Thoracic aorta (tissue), 2 donors: ENCODE measurements at places on chromosomes 5 and 9. TPM values are rescaled to one million over a fixed set of nuclear protein-coding genes. Genes with fewer than 3 reads are reported as not detected.

Gene GNAQ
- 46.0 TPM for total RNA-seq

GRCh38 chr5:139574641-139575312 is 13.6 kb downstream of the UBE2D2 start:
- no peak for DNase-seq

Gene POU5F2
- 4.6 TPM for total RNA-seq

GRCh38 chr5:40346901-40347300 is 332.8 kb upstream of the PTGER4 start:
- no peak for DNase-seq

- DNase-seq: no peak
These were observed 364 bp downstream of the RPS6 start for GRCh38 chr9:19379697-19380046.

Gene CCL27
- total RNA-seq: not detected

DNA sequence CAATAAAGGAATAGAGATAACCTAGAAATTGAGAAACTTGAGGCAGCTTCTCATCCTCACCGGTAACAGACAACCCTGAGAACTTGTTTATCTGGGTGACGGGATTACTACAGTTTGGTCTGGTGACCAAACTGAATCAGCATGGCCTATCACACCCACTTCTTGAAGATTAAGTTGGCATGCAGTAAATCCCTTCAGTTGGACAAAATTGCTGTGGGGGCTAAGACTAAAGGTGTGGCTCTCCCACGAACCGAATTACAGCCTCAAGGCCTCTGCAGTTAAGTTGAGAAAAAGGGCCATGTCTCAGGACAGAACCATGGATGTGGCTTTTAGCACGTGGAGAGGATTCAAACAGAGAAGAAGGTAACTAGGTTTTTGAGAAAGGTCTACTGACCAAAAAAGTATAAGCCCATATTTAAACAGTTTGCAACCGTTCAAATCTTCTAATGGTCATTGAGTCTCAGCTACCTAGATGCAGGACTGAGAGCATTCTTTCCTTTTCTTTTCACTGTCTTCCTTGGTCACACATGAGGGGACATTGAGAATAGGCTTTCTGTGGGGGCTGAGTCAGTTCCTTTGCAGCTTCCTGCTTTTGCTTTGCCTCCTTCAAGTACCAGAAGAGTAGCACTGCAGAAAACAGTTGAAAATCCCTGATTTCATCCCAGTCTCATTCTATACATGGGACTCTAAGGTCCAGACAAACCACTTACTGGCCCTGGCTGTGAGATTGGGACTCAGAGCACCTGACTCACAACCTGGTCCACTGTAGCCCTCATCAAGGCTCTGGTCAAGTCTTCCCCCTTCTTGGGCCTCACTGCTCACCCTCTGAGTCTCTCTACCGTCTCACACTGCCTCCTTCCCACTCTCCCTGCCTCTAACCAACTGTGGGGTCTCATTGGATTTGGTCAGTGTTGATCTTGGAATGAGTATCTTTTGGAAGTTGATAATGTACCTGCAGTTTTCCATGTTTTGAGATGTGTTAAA is 30.9 kb downstream of the PDE6A start:
- DNase-seq: no peak

Gene CETN3
- 10.1 TPM for total RNA-seq

DNA sequence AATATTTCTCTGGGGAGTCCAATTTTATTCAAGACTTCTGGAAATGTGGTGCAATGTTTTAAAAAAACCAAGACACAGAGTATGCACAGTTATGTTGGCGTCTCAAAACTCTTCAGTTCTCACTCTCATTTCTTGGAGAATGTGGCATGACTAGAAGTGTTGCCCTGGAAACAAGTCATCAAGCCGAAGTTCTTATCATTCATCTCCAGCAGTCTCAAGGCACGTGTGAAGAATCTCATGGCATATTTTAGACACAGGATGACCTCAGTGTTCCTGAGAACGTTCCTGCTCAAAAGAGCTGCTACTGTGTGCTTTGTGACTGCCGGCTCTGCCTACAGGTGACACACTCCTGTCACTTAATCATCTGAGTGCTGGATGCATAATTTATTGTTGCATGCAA is 147.4 kb upstream of the IRX4 start:
- no peak for DNase-seq

Gene EMB
- 23.1 TPM for total RNA-seq

DNA sequence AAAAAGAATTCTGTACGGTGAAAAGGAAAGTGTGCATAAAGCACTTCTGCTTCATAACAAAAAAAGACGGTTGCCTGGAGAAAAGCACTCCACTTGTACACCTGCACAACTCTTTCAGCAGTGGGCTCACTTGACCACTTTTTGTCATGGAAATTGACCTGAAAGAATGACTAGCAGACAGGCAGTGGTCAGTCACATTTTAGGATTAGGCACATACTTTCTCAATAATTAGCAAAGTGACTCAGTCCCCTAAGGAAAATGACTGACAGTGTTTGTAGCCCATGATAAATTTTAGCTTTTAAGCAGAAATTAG is 169.3 kb downstream of the FANCC start:
- no peak for DNase-seq

Gene MARCHF11
- total RNA-seq: not detected

DNA sequence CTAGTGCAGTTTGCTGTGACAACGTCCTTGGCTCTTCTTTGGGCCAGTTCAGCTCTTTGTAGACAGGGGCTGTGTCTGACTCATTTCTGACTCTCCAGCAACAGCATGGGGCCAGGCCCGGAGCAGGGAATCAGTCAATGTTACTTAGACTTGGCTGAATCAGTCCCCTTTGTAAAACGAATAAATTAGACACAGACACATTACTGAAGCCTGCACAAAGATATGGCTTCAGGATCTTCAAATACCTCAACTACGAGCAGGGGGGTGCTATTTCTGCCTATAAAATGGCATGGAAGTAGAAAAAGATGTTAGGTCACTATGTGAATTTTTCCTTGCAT is 204.7 kb downstream of the TTLL11 start:
- no peak for DNase-seq

DNA sequence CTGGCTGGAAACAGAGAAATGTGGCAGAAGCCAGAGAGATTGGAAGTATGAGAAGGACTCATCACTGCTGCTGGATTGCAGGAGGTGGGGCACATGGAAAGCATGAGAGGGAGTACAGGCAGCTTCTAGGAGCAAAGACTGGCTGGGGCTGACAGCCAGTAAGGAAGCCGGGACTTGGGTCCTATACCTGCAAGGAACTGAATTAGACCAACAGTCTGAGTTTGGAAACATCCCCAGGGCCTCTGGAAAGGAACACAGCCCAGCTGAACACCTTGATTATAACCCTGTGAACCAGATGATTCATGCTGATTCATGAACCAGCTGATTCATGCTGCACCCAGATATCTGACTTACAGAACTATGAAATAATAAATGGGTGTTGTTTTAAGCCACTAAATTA is 93.4 kb downstream of the OSTF1 start:
- DNase-seq: no peak

DNA sequence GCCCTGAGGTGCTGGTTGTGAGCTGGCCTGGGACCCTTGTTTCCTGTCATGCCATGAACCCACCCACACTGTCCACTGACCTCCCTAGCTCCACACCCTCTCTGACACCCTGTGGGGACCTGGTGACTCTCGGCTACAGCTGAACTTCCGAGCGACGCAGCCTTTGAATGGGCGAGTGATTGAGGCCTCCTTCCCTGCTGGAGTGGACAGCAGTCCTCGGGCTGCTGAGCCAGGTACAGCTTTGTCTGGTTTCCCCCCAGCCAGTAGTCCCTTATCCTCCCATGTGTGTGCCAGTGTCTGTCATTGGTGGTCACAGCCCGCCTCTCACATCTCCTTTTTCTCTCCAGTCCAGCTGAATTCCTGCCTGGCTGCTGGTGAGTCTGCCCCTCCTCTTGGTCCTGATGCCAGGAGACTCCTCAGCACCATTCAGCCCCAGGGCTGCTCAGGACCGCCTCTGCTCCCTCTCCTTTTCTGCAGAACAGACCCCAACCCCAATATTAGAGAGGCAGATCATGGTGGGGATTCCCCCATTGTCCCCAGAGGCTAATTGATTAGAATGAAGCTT is 6.1 kb downstream of the CA9 start:
- DNase-seq: no peak

Gene TRIM7
- total RNA-seq: 11.4 TPM

DNA sequence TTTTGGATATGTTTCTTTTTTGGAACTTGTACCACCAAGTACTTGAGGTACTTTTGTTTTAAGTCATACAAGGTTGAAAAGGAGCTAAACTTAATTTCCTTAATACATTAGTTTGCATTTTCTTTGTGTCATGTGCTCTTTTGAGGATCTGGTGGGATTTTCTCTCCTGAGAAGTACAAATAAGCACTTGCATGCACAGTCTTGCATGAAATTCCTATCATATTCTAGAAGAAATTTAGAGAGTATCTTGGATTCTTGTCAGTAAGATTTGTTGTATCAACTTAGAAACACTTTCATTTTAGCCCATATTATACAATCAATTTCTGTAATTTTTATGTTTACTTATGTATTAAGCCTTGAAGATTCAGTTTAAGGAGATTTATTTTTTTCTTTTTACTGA is 64.9 kb downstream of the CCNH start:
- no peak for DNase-seq

Gene EGFLAM
- 10.7 TPM for total RNA-seq

Gene GADD45G
- total RNA-seq: 19.3 TPM

DNA sequence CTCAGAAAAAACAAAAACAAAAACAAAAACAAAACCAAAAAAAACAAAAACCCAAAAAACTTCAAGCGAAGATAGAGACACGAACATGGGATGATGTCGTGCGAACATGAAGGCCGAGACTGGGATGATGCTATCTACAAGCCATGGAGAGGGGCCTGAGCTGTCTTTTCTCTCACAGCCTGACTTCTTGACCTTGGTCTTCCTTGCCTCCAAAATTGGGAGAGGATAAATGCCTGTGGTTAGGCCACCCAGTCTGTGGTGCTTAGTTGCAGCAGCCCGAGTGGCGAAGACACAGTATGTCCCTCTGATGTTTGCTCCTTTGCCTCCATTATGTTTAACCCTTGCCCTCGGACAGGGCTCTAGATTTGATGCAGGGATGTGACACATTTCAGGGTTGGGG is 130.4 kb upstream of the BASP1 start:
- no peak for DNase-seq

- no peak for DNase-seq
These were observed 483.2 kb downstream of the CDH10 start for GRCh38 chr5:24161559-24161958.

DNA sequence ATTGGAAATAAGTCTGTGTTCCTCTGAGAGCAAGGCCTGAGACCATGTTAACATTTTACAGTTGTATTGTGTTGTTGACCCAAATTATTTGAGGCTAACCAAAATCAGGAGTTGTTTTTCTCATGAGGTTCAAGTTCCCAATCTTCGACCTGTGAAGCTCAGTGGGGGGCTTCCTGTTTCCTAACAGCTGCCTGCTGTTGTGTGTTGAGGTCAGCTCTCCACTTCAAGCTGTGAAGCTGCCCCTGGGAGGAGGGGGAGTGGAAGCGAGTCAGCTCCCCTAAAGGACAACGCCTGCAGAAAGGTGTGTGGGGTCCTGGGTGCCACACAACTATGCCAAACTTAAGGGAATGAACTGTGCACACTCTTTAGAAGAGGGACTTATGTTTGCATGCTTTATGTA is 295.5 kb downstream of the IRX1 start:
- DNase-seq: no peak

GRCh38 chr5:42587096-42587723 is 164.0 kb downstream of the GHR start:
- no peak for DNase-seq

DNA sequence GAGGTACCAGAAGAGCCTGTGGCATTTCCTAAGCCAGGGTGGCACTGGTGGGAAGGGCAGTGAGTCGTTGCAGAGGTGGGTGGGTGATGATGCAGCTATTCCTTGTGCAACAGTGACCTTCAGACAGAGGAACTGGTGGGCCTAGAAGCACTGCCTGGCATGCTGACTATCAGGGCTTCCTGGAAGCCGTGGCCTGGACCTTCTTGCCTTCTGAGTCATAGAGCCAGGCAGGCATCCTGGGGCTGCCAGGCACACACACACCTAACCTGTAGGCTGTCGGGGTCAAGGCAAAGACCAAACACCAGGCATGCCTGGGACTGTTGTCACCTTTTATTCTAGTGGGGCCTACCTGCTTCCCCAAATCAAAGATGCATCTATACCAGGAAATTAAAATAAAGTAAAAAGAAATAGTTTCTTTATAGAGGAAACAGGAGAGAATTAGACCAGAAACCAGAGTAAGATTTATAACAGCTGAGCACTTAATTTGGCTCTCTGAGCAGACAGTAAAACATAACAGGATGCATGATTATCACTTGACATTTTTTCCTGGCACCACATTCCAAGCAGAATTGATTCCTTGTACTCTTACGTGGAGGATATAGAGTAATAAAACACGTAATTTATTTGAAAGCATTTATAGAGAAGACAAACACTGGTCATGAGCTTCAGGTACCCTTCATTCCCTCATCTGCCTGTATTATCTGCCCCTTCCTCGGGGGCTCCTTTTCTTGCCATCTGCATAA is 25.1 kb downstream of the NANS start:
- no peak for DNase-seq

GRCh38 chr9:121711281-121711680 is 59.8 kb downstream of the DAB2IP start:
- no peak for DNase-seq

Gene MRPL50
- 16.3 TPM for total RNA-seq

GRCh38 chr9:93465855-93466254 is 12.5 kb upstream of the FAM120AOS start:
- DNase-seq: no peak

Gene RALGPS1
- total RNA-seq: 18.5 TPM

DNA sequence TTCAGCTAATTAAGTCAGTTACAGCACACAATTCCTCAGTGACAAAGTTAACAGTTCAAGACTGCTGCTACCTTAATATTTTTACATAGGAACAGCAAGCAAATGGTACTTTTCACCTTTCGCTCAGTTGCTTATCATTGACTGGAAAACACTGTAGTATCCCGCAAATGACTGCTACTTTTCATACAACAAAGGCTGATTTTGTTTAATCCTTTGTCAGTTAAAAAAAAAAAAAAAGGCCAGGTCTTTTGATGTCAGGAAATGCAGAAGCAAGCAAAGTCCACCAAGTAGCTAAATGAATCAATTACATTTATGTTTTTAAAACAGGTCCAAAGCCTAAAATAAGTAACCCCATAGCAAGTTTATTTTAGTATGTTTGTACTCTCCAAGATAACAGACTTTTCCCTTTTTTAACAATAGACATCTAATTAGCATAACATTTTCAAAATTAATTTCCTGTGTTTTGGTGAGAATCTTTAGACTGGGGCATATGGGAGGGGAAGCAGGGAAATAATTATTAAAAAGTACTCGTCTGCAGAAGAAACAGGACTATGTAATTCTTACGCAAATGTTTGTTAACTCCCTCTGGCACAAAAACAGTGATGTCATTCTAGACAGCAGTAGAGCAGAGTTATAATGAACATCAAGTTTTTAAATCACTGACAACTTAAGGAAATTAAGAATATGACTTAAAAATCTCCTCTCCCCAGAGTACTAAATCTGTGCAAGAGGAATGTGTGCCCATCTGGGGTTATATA is 9.6 kb downstream of the PFDN1 start:
- DNase-seq: no peak

Gene BHMT
- total RNA-seq: 0.41 TPM

GRCh38 chr5:173451031-173451430 is 122.8 kb upstream of the STC2 start:
- no peak for DNase-seq

Gene GPR107
- 47.5 TPM for total RNA-seq

GRCh38 chr9:76534026-76534425 is 75.0 kb downstream of the GCNT1 start:
- no peak for DNase-seq

- no peak for DNase-seq
These were observed 1.4 kb upstream of the C5orf15 start for GRCh38 chr5:133969654-133970324.

Gene FCN1
- 14.3 TPM for total RNA-seq

Gene IL9
- not detected for total RNA-seq
